ENCODE measurements at places on chromosomes 3 and 15.

- no peak for DNase-seq
These were observed 2.4 kb upstream of the RPUSD3 start for GRCh38 chr3:9846231-9846630.

DNA sequence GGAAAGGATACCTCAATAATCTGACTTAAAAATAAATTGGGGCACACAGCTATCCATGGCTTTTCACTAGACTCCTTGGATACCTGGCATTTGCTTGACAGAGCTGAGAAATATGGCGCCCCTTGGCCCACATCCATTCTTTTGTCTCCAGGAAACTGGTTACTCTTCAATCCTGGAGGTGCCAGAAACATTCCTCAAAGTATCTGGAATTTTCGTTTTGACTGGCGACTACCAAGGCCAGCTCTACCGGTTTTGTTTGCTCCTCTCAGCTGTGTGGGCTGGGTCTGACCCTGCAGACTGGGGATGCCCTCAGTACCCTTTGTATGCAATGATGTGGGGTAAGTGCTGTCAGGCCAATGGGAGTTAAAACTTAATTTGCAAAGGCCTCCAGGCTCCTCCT is 27.0 kb downstream of the KATNBL1 start:
- DNase-seq: no peak

DNA sequence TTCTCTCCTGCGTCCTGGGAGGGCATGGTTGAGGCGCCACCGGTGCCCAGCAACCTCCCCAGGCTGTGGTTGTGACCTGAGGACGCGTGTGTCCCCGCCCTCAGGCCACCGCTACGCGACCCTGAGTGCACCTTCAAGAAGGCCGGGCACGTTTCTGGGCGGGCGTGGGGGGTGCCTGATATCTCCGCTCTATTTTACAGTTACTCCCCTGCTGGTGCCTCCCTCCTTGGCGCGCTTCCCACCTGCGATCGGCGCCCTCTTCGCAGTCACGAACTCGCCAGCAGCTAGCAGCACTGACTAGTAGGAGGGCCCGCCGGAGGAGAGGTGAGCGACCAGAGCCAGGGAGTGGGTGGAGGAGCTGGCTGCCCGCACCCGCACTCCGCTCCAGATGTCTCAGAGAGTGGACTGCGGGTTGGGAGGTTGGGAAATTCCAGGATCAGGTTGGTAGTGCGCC is 43.2 kb upstream of the POLG start:
- no peak for DNase-seq

- DNase-seq: peak; percentile 76
These were observed 2.2 kb downstream of the MAPK6 start for GRCh38 chr15:52021128-52021671.

- no peak for DNase-seq
These were observed 112.7 kb downstream of the KLF13 start for GRCh38 chr15:31439328-31439727.
